Left ventricle myocardium inferior (tissue), 1 donor: ENCODE measurements at places on chromosomes 7 and 10. TPM values are rescaled to one million over a fixed set of nuclear protein-coding genes. Genes with fewer than 3 reads are reported as not detected.

DNA sequence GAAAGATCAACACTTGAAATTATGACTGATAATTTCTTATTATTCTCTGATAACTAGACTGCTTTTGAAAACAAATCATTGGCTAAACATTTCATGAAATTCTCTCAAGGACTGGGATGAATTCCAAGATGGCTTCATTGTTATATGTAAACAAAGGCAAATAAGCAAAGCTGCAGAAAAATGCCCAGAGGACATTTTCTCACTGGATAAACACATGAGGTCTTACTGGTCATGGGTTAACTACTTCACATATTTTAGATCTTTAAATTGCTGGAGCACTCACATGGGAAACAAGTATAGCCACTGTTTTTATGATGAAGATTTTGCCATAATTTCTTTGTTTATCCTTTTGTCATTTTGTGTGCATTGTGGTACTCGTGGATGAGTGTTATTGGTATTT is 239.1 kb downstream of the PHF14 start:
- no peak for DNase-seq

DNA sequence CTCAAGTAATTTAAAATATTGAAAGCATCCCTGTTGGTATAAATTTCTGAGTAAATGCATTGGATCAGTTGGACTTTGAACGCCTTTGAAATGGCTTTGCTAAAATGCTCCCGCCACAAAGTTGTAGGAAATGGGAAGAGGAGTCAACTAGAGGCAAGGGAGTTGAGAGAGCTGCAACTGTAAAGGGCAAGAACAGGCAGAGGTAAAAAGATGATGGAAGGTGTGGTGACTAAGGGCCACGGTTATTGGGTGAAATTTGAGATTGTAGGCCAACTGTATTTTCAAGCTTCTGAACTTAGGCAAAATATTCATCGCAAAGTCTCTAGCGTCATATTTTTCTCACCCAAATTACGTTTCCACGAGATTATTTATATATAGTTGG is 595 bp upstream of the SUMF2 start:
- no peak for DNase-seq

GRCh38 chr10:102965311-102965851 is 47.3 kb downstream of the CNNM2 start:
- DNase-seq: no peak

DNA sequence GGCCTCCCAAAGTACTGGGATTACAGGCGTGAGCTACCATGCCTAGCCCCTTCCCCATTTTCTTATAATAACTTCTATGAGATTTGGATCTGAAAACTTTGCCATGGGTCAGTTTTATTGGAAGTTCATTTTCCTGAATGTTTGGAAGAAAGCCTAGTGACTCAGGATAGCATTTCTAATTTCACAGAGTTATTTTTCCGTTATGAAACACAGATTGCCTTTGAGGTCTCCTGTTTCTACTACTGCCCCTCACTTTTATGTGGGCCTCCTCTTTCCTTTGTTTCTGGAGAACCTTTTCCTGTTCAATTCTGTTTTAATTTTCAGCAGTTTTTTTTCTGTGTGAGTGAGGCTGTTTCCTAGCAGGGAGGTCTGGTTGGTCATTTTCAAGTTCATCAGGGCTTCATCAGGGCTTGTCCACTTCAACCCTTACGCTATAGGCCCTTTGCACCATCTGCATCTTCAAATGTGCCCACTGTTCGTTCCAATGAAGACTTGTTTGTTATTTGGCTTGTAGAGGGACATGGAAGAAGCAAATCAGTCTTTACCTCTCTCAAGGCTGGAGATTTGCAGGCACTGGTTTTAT is 58.7 kb downstream of the BMPR1A start:
- no peak for DNase-seq

GRCh38 chr10:76784076-76784475 is 853.5 kb downstream of the KCNMA1 start:
- no peak for DNase-seq

DNA sequence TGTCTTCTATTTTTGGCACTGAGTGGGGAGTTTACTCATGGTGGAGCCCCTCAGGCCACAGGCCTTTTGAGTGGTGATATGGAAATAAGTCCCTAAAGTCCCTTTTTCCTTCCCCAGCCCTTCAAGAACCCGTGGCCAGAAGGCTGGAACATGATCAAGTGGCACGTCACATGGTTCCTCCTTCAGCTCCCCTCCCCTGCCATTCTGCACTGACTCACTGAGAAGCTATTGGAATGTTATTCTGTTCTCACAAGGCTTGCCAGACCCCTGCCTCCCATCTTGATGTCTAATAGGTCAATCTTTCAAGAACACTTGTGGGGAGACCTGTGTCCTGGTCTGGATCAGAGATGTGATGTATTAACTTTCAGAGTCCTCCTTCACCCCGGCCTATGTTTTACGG is 279.8 kb downstream of the SEC23IP start:
- DNase-seq: no peak

DNA sequence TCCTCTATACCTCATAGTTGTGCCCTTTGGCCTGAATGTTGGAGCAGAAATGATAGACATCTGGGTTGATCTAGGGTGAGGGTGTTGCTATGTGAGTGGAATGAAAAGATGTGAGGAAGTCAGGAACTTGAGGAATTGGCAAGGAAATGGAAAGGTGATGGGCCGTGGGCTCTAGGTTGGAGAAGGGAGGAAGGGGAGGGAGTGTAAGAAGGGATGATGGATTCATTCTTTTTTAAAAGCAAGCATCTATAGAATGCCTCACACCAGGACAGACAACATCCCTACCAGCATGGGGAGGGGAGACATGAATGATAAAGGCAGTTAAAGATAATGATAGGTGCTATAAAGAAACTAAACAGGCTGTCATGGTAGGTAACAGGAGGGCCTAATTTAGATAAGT is 168.1 kb downstream of the WNT2 start:
- no peak for DNase-seq

DNA sequence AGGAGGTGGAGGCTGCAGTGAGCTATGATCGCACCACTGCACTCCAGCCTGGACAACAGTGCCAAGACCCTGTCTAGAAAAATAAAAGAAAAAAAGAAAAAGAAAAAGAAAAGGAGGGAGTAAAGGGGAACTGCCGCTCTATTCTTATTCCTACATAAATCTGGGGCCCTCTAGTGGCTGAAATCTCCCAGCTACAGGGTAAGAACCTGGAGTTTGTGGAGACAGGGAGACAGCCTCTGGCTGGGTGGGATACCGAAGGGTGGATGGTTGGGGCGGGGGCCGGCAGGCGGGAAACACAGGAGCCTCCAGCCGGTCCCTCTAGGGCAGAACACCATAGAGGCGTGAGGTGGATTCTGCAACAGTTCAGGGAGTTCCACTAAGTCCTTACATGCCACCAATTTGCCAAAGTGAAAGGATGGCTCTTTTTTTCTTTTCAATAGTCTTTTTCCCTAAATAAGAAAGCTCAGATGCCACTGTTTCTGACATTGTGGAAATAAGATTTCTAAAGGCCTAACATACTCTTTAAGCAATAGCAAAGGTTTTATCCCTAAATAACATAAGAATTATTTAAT is 117.3 kb downstream of the SVIL start:
- DNase-seq: no peak

GRCh38 chr10:43261578-43262396 is 5.1 kb downstream of the RASGEF1A start:
- no peak for DNase-seq

GRCh38 chr10:3564346-3565002 is 220.5 kb downstream of the KLF6 start:
- no peak for DNase-seq

- DNase-seq: no peak
These were observed 121.5 kb downstream of the NKX6-2 start for GRCh38 chr10:132664407-132664806.

DNA sequence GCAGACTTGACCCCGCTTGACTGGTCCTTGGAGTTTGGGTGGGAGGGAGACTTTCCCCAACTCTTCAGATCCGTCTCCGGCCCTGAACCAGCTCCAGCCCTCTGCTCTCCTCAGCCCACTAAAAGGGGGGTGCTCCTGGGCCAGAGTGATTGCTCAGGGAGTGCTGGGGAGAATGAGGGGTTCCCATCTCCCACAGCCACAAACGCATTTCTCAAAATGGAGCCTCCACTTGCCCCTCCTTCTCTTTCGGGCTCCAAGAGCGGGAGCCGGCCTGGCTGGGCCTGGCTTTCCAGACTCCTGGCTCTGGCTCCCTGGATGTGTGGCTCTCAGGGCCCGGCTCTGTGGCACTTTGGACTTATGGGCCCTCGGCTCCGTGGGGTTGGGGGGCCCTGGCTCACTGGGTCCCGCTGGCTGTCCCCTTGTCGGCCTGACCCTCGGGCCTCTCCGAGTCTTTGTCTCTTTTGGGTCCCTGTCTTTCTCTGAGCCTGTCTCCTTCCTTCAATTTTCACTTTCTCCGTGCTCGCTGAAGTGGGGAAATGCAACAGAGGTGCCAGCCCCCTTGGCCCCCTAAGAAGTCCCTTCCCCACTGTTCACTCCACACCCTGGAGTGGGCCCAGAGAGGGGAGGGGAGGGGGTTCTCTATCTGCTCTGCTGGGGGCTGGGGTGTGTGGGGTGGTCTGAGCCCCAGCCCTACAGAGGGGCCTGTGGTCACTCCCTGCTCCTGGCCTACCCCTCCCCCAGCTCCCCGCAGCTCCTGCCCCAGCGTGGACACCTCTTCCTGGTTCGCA is 713 bp downstream of the LZTS2 start:
- no peak for DNase-seq

- no peak for DNase-seq
These were observed 748.5 kb downstream of the DNAJB9 start for GRCh38 chr7:109318136-109318535.

- DNase-seq: no peak
These were observed 237.0 kb downstream of the EXOC4 start for GRCh38 chr7:133489906-133490305.

DNA sequence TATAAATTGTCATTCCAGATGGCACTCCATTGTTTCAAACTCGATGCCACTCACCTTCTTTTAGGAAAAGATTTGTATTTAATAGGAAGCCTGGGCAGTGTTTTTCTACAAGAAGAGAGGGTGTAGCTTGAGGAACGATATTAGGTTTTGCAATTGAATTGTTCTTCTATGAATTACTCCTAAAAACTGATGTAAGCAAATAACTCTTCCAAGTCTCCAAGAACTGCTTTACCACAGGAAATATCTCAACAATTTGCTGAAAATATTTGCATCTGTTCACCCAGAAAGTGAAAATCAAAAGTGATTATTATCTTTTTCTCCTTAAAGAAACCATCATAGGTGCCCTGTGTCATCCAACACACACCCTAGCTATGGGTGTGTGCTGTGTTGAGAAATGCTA is 261.3 kb upstream of the MEOX2 start:
- DNase-seq: no peak

DNA sequence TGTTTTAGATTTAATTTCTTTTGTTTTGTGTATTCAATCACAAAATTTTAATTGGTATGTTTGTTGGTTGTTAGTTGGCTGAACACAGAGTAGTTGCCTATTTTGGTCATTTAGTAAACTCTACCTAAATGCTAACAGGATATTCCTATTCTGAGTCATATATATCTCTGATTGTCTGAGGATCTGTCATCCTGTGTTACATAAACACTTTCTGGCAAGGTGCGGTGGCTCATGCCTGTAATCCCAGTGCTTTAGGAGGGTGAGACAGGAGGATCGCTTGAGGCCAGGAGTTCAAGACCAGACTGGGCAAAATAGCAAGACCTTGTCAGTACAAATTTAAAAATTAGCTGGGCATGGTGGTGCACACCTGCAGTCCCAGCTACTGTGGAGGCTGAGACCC is 178.6 kb downstream of the PLCE1 start:
- no peak for DNase-seq

GRCh38 chr7:34162027-34162565 is 256.8 kb downstream of the BMPER start:
- DNase-seq: no peak

DNA sequence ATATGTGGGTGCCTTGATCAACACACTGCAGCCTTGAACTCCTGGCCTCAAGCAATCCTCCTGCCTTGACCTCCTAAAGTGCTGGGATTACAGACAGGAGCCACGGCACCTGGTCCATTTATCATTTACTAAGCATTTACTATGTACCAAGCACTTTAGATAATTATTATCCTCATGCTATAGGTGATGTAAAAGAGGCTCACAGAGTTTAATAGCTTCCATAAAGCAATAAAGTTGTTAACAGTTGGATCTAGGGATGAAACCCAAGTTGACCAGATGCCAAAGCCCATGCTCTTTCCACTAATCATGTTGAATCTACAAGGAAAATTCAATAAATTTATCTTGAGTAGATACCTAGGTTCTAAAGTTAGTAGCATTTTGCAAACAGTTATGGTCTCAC is 5.0 kb downstream of the NAPEPLD start:
- DNase-seq: no peak

DNA sequence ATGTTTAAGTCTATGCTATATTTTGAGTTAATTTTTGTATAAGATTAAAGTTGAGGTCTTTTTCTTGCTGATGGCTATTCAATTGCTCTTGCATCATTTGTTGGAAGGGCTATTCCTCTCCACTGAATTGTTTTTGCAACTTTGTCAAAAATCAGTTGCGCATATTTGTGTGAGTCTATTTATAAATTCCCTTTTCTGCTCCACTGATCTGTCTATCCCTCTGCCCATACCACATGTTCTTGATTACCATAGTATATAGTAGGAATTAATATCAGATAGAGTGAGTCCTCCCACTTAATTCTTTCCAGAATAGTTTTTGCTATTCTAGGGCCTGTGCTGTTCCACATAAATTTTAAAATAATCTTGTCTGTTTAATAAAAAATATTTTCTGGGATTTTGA is 152.4 kb upstream of the ADCY1 start:
- no peak for DNase-seq

The TEX36 gene
- not detected for total RNA-seq

The AS3MT gene
- 17.2 TPM for total RNA-seq

The MBLAC1 gene
- 2.0 TPM for total RNA-seq

The PAX4 gene
- not detected for total RNA-seq

The FBXL13 gene
- 0.36 TPM for total RNA-seq

The MEIG1 gene
- total RNA-seq: not detected
